Ovary (tissue), 10 donors: ENCODE measurements at places on chromosomes 11 and 22.

DNA sequence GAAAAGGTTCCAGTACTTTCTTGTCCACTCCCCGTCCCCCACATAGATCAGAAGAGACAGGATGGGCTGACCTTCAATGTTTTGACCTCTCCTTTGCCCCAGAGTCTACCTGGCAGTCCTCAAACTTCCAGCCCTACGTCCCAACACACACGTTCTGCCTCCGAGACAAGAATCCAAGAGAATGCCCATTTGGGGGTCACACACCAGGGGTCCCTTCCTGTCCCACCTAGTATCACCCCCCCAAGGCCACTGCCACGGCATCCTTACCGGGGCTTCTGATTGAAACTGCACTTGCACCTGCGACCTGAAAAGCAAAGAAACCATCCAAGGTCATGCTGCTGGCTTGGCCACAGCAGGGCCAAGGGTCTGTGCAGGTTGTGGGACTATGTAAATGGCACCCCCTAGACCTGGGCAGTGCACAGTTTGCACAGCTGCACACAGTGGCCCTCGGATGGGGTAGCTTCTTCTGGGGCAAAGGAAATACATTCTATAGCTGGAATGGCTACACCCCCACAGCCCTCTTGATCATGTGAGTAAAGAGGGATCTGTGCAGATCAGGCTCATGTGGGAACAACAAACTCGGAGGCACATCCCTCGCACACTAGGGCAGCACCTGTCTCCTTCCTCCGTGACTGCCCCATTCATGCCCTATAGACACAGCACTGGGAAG is 16.5 kb upstream of the FXYD2 start:
- DNase-seq, result no peak

GRCh38 chr22:18032455-18033101 is 8.2 kb upstream of the MICAL3 start:
- DNase-seq, result no peak

DNA sequence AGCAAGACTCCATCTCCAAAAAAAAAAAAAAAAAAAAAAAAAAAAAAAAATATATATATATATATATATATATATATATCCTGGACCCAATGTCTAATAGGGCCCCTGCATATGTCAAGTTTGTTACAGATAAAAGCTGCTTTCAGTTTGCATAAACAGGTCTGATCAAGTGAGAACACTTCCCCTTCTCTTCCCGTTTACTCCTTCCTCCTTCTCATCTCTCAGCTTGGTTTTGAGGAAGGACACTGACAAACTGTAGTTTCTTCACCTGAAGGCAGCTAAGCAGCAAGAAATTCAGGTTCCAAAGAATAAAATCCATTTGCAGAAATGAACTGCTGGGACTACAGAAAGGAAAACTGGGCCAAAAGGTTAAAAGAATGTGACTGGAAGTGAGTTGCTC is 11.7 kb downstream of the THOC5 start:
- DNase-seq, result no peak

DNA sequence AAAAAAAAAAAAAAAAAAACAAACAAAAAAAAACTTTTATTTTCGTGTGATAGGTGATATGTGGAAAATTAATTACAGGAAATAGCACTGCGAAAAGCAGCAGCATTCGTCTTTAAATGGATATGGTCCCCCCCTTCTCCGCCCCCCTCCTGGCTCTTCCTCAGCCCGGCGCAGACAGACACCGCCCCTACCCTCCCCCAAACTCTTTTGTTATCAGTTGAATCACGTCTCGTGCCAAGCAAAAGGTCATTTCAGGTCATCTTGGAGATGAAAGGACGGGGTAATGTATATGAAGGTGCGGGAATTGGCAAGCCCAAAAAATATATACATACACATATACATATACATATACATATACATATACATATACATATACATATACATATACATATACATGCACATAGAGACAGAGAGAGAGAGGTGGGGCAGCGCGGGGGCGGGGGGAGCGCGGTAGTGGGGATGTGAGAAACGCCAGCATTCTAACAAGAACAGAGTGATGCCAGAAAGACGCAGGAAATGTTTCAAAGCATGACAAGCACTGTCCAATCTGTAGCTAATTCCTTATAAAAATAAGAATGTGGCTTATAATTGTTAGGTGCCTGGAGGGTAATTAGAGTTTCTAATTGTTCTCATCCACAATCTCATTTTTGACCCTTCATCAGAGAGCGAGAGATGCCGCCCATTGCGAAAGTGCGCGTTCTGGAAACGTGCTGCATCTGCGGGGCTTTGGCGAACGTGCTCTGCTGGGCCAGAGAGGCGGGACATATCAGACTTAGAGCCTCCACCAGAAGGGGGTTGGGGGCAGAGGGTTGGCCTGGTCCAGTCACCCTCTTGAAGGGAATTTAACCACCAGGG is 214.5 kb upstream of the UBASH3B start:
- DNase-seq, result peak; percentile 69

DNA sequence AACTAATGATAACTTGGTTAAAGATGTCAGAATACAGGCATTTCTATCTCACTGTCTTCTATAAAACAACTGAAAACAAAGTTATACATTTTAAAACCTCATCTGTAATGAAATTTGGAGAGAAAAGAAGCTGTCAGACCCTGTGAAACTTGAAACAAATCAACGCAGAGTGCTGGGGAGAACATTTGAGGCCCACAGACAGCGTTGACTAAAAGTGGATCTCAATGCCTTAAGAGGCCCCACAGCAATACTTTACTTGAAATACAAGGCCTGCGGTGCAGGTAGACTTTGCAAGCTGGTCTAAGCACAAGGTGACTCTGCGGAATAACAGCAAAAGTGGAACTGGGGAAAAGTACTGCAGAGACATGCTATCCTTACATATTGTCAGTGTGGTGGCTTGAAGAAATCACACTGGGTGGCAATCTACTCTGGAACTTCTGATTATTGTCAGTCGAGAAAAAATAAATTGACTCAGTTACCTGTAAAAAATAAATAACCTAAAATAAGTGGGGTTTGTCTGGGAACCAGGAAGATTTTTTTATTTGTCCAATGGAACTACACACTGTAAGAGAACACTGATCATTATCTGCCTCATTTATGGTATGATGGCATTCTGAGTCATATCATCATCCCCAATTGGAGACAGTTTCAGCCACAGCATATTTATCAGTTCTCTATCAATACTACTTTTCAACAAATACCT is 138.9 kb downstream of the LUZP2 start:
- no peak for DNase-seq

DNA sequence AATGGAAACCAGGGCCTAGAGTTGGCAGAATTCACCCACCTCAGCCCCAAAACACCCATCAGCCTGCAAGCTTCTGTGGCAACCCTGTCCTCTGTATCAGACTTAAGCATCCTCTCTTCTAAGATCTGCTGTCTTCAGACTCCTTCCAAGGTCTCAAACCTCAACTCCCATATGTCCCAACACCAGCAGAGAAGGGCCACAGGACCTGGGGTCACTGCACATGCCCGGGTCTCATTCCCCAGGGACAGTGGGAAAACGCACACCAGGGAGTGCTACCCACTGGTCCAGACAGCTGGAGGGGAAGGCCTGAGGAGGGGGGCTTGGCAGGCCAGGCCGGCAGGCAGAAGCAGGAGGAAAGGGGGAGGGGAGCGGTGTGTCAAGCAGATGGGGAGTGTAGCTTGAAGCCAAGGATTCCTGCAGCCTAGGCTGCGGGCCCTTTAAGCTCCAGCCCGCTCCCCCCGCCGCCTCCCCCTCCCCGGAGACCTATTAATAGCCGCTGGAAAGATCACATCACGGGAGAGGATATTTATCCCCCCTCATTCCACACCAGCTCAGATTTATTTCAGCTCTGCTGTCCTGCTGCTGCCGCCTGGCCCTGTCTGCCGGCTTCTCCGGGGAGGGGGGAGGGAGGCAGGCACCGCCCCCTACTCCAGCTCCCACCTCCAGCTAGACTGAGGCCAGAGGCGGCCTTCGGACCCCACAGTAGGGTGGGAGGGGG is 16.7 kb downstream of the BCL9L start:
- DNase-seq, result peak; percentile 93

DNA sequence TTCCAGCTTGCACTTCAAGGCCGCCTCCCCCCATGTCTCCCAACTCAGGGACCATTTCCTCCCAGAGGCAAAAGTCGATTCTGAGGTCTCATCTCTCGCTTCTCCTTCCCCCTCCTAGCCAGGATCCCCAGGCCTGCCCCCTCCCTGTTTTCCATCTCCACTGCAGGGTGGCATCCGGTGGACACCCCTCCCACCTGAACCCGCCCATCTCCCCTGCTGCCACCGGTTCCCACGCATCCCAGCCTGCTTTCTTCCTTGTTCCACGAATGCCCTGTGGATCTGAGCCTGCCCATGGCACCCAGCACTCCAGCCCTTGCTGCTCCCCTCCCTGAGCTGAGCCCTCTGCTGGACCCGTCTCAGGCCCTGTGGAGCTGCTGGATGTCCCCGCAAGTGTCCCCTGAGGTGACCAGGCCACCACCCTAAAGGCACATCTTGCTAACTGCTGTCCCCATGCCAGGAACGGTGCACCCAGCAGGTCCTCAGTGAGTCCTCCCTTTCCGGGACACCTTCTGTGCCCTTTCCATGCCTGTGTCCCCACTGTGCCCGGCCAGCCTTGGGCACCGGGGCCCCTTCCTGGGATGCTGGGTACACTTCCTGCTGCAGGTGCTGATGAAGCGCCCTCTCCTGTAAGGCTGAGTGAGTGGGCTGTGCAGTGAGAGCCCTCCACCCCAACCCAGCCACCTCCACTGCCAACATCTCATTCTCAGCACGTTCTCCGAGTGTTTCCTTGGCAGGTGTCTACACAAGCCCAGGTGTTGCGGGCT is 936 bp downstream of the IL17REL start:
- DNase-seq, result peak; percentile 15

GRCh38 chr11:1908618-1909017 is 10.9 kb upstream of the TNNT3 start:
- no peak for DNase-seq

DNA sequence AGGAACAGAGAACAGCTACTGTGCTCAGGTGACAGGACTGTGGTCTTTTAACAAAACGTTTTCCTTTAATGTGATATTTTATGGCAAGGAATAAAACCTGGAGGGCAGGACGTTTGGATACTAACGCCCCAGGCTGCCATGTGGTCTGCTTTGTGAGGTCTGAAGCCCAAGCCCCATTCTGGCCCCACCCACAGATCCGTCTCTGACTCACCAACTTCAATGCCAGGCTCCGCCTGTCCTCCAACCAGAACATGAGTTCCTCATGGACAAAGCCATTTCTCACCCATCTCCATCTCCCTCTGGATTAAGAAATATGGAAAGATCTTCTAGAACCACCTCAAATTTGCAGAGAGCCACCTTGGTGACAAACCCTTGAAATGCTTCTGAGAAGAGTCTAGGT is 148.8 kb downstream of the CRYBB2 start:
- no peak for DNase-seq

GRCh38 chr22:35888181-35888870 is 140.3 kb downstream of the RBFOX2 start:
- DNase-seq, result no peak

GRCh38 chr11:131549099-131549498 is 178.7 kb downstream of the NTM start:
- DNase-seq, result no peak
